ENCODE measurements at places on chromosomes 1 and 21.

- DNase-seq = no peak
These were observed 337.0 kb downstream of the BRINP3 start for GRCh38 chr1:190140644-190141043.

DNA sequence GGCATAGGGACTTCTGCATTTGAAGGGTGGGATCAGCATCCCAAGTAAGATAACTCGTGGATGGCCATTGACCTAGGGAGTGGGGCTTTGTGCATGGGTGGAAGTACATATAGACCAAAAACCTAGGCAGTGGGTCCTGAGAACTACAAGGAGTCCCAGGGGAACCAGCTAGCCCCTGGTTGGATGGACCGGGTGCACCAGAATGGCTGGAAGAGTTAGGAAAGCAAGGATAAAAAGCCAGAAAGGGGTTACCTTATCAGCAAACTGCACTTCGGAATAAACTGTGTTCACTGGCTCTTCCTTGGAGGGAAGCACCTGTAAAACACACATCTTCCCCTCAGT lies 26.6 kb upstream of the SLAMF6 start:
- no peak for DNase-seq

DNA sequence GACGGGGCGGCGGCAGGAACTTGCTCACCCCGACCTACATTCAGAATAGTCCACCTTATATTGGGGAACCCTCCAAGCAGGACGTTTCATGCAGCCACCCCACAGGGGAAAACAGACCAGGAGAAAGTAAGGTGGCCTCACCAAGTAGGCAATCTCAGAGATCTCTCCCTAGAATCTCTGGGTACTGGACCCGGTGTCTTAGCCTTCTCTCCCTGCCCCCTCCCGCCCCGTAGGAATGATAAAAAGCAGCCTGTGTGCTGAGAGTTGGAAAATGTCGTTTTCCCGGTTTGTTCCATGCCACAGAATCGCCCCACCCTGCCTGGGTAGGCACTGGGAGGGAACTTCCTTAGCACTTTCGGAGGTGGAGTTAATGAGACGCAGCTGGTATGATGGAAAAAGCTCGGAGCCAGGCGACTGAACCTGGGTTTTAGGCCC lies 789 bp upstream of the PTPN14 start:
- no peak for DNase-seq

DNA sequence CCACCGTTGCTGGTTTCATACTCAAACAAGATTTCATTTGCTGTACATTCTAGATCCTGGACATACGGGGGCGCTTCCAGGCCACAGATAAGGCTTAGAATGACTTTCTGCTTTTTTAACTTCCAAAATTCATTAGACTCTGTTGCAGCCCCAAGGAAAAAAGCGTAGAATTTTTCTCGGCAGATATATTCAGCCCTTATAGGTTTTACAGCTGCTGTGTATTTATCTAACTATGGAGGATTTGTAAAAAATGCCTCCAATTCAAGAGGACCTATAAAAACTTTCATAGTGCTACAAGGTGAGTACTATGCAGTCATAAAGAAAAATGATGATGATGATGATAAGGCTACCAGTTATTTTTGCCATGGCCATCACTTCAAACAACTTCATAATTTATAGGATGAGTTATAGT lies 51.6 kb downstream of the SLC30A10 start:
- DNase-seq = no peak

GRCh38 chr21:34335316-34335715 lies 28.5 kb upstream of the KCNE2 start:
- DNase-seq = no peak

DNA sequence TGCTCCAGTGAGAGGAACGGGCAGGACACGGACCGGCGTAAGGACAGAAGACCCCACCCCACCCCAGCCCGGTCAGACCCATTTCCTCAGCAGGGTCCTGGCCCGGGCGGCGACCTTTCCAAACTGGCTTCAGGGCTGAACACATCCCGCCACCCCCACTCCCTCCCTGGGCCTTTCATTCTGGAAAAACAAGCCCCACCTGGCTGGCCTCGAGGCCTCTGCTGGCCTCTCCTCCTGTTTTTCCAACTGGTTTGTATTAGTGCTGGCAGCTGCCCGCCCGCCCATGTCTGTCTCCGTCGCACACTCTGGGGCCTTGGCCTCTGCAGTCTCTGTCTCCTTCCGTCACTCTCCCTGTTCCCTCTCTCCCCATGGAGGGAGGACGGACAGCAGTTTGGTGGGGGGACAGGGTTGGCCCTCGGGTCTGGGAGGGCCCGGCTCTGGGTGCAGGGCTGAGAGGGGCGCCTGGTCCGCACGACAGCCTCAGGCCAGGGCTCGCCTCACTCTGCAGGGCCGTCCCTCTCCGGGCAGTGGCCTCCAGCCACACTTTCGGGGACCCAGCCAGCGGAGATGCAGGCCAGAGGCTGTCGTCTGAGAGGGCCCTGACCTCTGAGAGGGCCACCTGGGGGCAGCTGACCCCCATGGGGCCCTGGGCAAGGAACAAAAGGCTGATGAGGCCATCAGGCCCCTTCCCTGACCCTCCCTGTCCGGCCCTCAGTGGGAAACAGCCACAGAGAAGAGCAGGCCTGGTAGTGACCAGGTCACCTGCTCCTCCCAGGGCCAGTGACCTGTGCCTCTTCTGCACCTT lies 1.5 kb upstream of the MXRA8 start:
- DNase-seq = no peak

DNA sequence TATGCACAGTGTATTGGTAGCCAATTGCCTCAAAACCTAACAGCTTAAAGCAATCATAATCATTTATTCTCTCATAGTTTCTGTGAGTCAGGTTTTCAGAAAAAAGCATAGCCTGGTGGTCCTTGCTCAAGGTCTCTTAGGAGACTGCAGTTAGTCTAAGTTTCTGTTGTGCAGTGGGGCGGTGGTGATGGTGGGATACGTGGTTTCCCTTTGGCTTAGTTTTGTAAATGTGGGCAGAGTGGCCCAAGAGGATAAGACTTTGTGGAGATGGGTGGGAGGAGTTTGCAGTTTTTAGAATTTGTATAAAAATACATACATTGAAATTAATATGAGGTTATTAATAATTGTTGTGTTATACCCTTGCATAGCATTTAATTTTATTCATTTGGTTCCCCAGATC lies 68.6 kb downstream of the NOS1AP start:
- DNase-seq = no peak

DNA sequence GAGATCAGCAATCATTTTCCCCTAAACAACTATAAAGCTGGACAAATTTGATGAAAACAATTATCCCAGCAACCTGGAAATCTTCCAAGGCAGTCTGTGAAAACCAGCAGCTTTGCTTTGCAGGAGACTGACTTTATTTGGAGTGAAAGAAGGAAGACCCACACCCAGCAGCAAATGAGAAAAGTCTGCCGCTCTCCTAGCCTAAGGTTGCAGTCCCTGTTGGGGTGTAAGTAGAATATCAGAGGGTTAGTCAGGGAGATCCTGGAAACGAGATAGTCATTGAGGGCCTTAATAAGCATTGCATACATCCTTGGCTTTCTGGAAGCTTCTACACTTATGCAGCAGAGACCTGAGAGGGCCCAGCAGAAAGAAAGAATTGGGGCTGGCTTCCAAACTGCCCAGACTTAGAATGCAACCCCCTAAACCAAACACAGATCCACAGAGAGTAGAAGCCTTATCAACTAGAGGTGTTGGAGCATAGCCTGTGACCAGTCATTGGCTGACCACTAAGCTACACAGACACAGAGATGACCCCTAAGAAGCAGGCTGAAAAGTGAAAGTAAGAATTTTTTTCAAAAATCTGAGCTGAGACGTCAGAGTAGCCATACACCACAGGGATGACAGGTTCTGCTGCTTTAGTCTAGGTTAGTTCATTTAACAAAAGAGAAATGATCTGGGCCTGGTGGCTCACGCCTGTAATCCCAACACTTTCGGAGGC lies 98.3 kb downstream of the LYPLAL1 start:
- DNase-seq = no peak

- DNase-seq = no peak
These were observed 312.6 kb downstream of the DPYD start for GRCh38 chr1:97608272-97608671.

DNA sequence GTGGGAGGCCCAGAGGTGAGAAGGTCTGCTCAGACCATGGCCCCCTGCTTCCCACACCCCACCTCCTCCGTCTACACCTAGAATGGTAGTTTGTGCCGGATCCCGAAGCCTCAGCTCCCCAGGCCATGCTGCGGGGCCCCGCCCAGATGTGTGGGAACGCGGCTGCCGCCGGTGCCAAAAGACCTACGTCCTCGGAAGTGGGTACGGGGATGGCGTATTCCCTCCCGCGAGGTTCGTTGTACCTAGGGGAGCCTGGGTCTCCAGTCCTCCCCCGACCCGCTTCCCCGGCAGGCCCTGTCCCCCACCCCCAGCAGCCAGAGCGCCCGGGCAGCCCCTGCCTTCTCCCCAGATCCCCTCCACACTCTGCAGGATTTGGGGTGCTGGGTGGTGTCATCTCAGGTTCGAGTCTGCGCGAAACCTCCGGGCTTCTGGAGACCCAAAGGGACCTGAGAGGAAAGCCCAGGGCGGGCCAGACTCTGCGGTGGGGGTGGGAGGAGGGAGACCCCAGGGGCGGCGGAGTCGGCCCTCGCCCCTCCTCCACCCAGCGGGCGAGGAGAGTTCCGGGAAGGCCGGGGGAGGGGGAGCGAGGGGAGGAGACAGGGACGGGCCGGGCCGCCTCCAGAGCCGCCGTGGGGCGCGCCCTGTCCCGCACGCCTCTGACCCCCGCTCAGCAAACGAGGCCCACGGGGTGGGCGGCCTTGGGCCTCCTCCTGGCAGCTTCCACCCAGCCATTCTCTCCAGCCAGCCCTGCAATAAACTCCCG lies 6.2 kb upstream of the PRDM16 start:
- no peak for DNase-seq

DNA sequence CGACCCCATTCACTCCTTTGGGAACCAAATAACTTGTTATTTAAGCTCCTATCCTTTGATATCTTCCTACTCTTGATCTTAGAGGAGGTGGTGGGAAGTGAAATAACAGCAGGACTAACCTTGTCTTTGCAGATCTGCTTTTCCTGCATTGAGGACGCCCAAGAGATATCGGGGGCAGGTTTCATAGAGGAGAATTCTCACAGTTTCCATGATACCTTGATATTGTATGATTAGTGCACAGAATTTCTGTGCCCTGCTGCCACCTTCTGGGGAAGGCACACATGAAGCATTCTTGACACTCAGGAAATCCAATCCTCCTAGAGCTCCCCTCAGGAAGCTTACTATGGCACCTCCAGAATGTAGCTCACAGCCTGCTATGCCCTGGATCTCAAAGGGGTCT lies 1.6 kb downstream of the CD1B start:
- DNase-seq = no peak

DNA sequence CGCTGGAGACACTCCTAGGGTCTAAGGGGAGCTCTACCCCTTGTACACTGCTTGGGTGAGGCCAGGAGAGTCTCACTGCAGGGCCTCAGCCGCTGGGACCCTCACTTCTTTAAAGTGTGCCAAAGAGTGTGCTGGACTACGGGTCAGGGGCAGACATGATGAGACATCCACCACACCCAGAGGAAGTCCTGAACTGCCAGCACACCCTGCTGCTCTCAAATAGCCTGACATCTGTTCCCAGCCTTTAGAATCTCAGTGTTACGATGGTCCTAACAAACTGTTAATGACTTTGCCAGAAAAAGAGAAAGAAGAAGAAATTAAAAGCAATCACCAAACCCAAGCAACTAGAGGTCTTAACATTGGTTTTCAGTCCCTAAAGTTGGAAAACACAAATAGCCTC lies 49.0 kb downstream of the MRPL37 start:
- DNase-seq = no peak

- no peak for DNase-seq
These were observed 114.1 kb downstream of the ZNF648 start for GRCh38 chr1:181947441-181947840.

GRCh38 chr1:88060112-88060673 lies 623.9 kb upstream of the PKN2 start:
- DNase-seq = no peak

- no peak for DNase-seq
These were observed 19.9 kb downstream of the ALDH4A1 start for GRCh38 chr1:18882486-18882885.

GRCh38 chr1:243499711-243500110 lies 243.9 kb downstream of the SDCCAG8 start:
- DNase-seq = no peak

GRCh38 chr1:208028526-208028925 lies 117.6 kb upstream of the CD34 start:
- no peak for DNase-seq

- DNase-seq = no peak
These were observed 57.7 kb downstream of the RGS7 start for GRCh38 chr1:241299347-241299746.

DNA sequence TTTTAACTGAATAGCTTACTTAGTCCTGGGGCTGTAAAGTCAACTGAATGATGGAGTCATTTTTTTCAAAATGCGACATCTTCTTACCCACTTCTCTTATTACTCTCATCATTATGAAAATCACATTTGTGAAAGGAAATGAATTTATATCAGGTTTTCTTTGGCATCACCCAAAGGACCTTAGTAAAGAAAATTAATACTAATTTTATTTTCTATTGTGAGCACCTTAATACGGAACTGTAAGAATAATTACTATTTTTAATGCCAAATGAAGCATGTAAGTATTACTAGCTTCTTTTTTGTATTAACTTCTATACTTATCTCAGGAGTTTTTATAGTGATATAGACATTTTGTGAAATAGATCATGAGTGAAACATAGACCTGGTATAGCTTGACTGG lies 30.9 kb downstream of the PTPRC start:
- DNase-seq = no peak

DNA sequence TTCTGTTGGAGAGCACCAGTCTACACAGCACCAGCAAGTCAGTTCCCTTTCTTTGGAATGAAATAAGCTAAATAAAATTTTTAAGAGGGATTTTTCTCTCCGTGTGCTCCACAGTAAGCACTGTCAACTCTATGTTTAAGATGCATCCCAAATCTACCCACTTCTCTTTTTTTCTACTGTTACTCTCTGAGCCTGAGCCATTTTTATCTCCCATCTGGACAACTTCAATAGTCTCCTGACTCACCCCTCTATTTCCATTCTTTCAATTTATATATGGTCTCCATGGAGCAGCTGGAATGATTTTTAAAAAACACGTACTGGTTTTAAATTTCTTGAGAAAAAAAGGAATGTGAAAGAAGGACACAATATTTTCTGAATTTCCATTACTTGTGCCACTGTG lies 24.7 kb upstream of the CCT8 start:
- no peak for DNase-seq

GRCh38 chr1:167645625-167646414 lies 15.8 kb downstream of the RCSD1 start:
- DNase-seq = no peak

- no peak for DNase-seq
These were observed 546 bp downstream of the ELOVL1 start for GRCh38 chr1:43367026-43367903.

DNA sequence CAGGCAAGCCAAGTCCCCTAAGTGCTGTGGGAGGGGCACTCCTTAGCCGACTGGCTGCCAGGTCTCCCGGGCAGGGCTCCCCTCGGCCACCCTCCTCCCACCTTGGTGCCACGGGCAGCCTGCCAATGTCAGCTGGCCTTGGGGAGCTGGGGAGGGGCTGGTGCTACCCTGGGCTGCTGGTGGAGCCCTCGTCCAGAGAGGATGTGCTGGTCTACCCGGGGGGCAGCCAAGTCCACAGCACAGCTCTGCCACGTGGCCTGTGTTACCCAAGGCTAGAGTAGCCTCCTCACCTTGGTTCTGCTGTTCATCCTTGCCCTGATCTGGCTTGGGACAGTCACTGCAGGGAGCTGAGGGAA lies 42.9 kb downstream of the CRYAA start:
- DNase-seq = no peak

GRCh38 chr1:74395571-74395970 lies 116.8 kb downstream of the LRRC53 start:
- no peak for DNase-seq

Measured in stimulated activated CD8-positive, alpha-beta memory T cell treated with anti-CD3 and anti-CD28 coated beads, Interleukin-7, amount 100 ng/mL, for 48 hours (primary cell).